GDM1 (cell line): ENCODE measurements at places on chromosomes 2 and 18.

- DNase-seq, result no peak
Measured at GRCh38 chr2:207045531-207045930, 106.2 kb downstream of the CPO start.

GRCh38 chr18:46793565-46793964 lies 36.7 kb upstream of the ST8SIA5 start:
- no peak for DNase-seq

DNA sequence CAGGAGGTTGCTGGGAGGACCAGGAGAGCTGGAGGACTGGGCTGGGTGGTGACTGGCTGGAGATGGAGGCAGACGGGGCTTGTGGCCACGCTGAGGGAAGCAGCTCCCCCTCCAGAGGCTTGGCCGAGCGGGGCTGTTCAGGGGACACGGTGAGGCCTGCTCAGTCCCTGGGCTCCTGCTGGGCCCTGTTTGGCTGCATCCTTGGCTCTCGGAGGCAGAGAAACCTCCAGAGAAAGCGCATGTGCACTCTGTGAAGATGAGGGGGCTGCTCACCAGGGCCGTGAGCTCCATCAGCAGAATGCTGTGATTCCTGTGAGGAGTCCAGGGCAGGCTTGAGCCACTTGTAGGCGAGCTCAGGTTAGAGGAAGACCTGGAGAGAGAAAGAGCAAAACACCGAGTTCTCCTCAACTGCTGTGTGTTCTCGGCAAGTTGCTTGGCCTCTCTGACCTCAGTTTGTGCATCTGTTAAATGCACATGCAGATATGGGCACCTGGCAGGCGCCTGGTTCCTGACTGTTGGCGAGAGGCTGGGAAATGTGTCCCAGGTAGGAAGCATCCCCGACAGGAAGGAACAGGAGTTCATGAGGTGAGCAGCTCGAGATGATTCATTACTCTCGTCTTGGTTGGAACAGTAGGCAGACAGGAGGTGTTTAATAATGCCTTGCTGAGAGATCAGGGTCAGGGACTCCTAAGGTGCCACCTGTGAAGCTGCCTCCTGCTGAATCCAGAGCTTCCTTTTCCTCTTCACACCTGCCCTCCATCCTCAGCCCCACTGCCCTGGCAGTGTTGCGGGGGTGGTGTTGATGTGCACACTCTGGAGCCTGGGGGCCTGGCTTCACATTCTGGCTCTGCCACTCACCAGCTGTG lies 941 bp downstream of the ZAP70 start:
- no peak for DNase-seq

GRCh38 chr2:43174368-43174916 lies 52.0 kb downstream of the ZFP36L2 start:
- peak; percentile 66 for DNase-seq

- no peak for DNase-seq
Measured at GRCh38 chr18:12359515-12359927, 17.5 kb downstream of the AFG3L2 start.

DNA sequence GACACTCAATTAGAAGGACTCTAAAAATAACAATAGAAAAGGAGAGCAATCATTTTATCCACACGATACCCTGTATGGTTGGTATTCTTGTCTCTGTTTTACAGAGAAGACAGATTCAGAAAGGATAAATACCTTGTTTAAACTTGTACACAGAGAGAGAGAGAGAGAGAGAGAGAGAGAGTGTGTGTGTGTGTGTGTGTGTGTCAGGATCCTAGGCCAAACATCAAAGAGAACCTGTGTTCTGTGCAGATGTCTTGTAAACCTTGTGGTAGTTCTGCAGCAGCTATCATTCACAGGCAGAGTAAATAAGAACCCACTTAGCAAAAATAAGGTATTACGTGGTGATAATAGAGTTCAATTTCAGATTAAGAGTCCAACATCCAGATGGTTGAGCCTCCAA lies 4.3 kb upstream of the CRIM1 start:
- no peak for DNase-seq

DNA sequence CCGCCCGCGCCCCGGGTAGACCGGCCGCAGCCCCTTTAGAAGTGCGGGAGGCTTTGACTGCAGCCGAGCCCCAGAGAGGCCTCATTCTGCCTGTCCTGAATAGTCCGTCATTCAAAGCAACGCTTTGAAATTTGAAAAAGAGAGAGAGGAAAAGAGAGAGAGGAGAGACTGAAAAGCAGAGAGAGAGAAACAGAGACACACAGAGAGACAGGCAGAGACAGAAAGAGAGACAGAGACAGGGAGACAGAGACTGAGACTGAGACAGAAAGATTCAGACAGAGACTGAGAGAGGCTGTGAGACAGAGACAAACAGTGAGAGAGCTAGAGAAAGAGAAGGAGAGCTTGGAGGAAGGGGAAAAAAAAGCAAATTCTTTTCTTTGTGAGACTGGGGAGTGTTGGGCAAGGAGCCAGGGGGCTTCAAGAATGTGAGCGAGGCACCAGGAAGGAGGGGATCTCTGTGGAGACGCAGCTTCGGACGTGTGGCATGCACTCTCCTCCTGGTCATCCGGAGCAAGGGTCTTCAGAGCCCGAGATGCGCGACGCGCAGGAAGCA lies 73.1 kb downstream of the MYCN start:
- DNase-seq, result no peak

DNA sequence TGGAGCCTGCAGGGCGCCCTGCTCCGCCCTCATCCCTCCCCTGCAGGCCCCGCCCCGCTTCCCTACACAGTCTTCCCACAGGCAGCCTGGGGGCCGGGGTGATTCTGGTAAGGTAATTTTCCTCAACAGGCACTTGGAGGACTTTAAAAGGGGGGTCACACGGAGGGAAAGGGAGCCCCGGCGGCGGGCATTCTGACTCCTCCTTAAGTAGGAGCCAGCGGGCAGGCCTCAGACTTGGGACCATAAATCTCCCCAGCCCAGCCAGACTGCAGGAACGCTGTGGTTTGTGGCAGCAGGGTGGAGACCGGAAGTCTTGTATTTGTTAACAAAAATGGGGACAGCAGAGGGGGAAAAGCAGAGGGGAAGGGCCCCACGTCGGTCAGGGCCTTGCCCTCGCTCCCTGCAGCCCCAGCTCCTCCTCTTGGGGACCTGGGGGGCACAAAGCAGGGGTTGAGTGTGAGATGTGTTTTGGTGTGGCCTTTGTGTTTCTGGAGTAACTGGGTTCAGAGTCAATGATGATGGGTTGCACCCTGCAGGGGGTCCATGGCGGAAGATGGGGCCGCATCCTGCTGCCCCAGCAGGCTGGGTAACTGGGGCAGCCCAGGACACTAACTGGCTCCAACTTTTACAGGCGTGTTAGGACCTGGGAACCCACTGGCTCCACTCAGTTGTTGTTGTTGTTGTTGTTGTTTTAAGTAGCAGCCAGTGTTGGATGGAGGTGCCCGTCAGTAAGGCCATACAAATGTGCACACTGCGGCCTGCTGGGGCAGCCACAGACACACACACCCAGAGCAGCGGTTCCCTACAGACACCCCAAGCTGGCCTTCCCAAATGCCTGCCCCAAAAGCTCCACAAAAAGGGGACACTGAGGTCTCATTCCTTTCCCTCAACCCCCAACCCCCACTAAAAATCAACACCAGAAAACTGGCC lies 27.7 kb downstream of the SMAD7 start:
- DNase-seq, result peak; percentile 55

DNA sequence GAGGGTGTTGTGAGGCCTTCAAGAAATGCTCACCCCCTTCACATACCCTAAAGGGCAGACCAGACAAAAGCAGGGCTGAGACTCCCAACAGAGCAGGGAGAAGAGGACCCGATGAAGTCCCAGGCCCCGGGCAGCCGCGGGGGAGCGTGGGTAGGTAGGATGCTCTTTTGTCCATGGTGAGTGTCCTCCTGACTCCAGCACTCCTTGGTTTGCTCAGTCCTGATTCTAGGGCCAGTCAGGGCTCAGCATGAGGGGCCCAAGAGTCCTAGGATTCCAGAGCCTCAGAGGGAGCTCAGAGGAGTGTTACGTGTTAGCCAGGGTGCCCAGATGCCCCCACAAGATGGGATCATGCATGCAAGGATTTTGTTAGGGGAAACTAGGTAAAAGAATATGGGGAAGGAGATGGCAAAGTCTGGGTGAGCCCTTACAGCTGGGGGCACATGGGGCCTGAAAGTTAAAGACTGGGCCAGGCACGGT lies 64.8 kb downstream of the SMAD7 start:
- no peak for DNase-seq

- no peak for DNase-seq
Measured at GRCh38 chr2:66346231-66346664, 88.7 kb upstream of the MEIS1 start.

- DNase-seq, result no peak
Measured at GRCh38 chr2:136639651-136640050, 125.7 kb upstream of the THSD7B start.

- no peak for DNase-seq
Measured at GRCh38 chr2:101193033-101193626, 41.9 kb upstream of the TBC1D8 start.

DNA sequence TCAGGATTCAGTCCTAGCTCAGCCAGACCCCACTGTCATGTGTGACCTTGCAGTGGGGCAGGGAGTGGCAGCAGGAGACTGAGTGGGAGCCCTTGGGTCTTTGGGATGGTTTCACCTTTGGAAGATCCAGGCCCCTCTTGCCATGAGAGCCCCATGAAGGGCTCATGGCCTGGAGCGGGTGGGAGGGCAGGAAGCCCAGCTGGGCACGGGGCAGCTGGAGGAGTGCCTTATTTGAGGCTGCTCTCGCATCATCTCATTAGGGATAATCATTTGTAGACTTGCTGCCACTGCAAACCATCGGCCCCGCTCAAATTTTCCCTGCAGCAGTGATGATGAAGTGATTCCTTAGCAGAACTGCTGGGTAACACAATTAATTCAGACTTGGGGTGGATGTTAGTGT lies 73.9 kb downstream of the TGOLN2 start:
- DNase-seq, result no peak

- DNase-seq, result no peak
Measured at GRCh38 chr18:54229421-54230059, 5.1 kb upstream of the MBD2 start.

DNA sequence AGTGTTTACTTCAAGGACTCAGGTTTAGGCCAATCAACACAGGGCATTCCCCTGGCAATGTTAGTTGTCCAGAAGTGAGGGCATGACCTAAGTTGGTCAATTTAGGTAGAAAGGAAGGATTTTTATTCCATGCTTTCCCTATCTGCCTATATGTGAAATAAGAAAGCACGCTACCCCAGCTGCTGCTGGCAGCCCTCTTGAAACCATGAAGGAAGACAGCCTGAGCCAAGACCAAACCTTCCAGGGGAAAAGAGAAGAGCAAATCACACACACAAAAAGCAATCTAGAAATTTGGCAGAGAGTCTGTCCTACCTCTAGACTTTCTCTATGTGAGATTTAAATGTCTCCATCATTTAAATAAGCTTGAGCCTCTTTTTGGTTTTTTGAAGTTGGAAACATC lies 387.6 kb downstream of the TNS1 start:
- no peak for DNase-seq

DNA sequence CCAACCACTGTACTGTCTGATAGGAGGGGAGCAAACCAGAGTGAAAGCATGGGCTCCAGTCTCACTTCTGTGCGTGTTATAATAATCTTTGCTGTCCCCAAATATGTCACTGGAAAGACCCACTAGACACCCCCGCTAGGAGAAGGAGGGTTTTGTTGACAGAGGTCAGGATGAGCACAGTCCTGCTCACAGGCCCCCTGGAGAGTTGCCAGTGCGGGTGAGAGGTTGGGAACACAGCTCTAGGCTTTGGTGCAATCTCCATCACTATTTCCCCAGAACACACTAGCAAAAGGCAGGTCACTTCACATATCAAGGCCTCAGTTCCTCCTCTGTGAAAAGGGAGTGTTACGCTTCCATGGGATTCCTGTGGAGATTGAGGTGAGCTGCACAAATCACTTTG lies 9.7 kb downstream of the XDH start:
- DNase-seq, result no peak

- no peak for DNase-seq
Measured at GRCh38 chr2:68800027-68800401, 65.4 kb downstream of the ARHGAP25 start.

DNA sequence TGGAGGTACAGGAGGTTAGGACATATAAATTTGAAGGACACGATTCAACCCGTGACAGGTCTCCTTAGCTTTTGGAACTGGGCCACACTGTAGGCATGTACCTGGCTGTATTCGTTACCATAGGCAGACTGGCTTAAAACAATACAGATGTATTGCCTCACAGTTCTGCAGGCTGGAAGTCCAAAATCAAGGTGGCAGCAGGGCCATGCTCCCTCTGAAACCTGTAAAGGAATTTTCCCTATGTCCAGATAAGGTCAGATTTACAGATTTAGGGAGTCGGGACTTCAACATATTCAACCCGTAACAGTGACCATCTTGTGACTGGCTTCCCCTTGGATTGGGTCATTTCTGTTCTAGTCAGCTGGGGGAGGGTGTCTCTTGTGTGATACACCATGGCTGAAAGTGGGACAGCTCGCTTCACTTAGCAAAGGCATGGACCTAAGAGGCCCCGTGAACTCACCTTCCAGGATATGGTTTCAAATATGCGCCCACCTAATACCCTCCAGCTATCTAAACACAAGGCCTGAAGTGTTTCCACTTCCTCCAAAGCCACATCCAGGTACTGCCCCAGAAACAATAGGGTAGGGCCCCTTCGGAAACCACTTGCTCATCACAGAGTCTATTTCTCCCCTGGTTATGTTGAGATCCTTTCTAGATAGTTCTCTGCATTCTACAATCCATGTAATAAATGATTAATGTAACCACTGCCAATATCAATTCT lies 85.0 kb downstream of the ZCCHC2 start:
- DNase-seq, result no peak

DNA sequence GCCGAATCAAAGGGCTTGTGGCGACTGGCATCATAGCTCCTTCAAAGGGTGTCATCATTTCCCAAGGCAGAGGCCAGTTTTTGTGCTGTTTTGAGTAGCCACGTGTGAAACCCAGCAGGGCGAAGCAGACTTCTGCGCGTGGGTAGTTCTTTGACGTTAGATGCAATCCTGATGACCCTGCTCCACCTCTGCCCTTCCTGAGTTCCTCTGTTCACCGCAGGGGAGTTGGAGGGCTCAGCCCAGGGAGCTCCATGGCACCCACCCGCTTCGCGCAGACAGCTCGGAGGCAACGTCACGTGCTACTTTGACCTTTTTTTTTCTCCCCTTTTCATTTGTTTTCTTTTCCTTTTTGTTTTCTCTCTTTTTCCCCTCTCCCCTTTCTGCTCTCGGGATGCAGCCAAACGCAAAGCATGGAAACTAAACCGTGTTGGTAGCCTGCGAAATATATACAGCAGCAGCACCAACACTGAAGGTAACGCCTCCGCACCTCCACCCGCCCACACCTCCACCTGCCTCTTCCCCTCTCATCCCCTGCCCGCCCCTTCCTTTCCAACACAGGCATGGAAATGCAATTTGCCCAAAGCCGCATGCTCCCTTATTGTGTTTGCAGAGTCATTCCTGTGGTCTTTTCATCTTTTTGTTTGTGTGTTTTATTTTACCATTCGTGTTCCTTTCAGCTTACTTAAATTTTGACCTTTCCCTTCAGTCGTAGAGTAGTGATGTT lies 153.6 kb downstream of the GBX2 start:
- no peak for DNase-seq

GRCh38 chr18:50947899-50948298 lies 19.9 kb upstream of the ELAC1 start:
- DNase-seq, result no peak
